PC-9 (cell line): ENCODE measurements at places on chromosomes 4 and X.

DNA sequence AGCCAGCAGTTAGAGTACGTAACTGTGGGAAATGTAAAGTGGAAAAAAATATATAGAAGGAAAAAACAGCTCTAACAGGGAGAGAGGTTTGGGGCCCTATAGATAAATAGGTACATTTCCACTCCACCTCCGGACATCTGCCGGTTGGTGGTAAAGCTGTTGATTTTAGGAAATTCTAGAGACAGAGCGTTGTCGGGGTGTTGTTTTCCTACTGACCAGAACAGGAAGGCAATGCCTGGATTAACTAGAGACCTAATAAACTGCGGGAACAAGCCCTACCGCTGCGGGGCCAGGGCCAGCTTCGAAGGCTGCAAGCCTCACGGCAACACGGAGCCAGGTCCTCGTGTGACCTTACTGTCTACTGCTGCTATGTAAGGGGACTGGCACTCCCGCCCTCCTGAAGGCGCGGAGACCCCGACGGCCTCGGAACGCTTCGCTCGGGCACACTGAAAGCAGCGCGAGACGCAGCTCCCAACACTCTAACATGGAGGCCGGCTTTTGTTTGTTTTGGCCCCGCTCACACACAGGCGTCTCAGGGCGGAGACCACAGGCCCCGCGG, 702 bp upstream of the CDKN2AIP start:
- DNase-seq, result no peak

DNA sequence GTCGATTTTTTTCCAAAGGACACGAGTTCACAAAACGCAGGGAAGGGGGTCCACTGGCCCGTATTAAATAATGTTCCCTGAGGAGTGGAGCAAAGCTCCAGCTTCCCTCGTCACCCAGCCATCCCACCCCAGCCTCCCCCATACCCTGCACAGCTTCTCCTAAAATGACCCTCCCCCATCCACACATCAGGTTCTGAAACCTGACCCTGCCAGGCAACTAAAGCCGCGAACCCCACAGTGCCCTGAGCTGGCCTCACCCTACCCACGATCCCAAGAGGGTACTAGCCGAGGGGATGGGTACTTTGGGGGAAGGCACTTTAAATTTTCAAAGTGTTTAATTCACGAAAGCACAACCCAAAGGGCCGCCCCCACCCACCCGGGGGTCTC, 634 bp downstream of the APOO start:
- DNase-seq, result no peak

- no peak for DNase-seq
Measured at GRCh38 chrX:27728291-27728690, 79.5 kb upstream of the MAGEB10 start.

- no peak for DNase-seq
Measured at GRCh38 chrX:39427906-39428305, 626.6 kb downstream of the MID1IP1 start.

- DNase-seq, result no peak
Measured at GRCh38 chr4:117640836-117641235, 393.4 kb upstream of the NDST3 start.
